GM06990 (cell line): ENCODE measurements at places on chromosomes 16 and 17.

GRCh38 chr17:45745601-45746494 lies 38.3 kb upstream of the CRHR1 start:
- DNase-seq, result no peak

GRCh38 chr16:86199871-86200695 lies 301.1 kb downstream of the IRF8 start:
- no peak for DNase-seq

DNA sequence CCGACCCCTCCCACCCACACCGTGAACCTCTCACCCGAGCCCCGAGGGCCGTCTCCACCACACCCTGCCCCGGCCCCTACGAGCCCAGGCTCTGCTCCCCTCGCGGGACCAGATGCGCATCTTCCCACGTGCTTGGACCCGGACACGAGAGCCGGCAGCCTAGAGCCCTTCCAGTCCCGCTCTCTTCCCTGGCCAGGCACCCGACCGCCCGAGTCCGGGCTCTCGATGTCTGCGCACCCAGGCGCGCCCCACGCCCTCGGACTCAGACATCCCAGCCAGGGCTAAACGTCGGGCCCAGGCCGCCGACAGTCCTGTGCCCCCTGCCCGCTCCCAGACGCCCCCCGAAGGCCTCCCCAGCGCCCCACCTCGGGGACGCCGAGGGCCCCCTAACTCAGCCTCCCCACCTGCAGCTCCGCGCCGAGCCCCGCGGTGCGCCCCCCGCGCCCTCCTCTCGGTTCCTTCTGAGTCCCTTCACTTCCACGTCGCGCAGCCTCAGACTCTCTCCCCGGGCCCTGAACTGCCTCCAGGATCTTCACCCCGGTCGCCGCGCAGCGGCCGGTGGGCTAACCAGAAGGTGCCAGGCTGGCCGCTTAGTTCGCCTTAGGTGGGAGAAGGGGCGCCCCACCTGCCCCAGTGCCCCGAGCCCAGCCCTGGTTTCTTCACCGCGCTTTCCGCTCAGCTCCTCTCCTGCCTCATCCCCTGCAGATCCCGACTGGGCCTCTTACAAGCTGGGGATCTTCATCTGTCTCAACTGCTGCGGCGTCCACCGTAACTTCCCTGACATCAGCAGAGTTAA lies 688 bp downstream of the ADAP2 start:
- peak; percentile 23 for DNase-seq

DNA sequence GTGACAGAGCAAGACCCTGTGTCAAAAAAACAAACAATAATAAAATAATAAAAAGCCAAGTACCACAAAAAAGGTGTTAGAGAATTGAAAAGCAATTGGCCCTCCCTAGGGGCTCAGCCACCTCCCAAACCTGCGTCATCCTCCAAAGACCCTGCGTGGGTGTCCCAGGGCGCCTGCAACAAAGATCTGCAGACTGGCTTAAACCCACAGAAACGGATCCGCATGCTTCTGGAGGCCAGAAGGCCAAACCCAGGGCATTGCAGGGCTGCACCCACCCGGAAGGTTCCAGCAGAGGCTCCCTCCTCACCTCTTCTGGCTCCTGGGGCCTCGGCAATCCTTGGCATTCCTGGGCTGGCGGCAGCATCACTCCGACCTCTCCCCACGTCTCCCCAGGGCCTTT lies 1.5 kb downstream of the ENPP7 start:
- peak; percentile 60 for DNase-seq

GRCh38 chr17:42407289-42407836 lies 15.7 kb downstream of the CAVIN1 start:
- DNase-seq, result no peak

- DNase-seq, result no peak
These were observed 251.1 kb downstream of the SEC14L1 start for GRCh38 chr17:77391668-77392375.

GRCh38 chr17:65774787-65775186 lies 213.3 kb upstream of the AXIN2 start:
- no peak for DNase-seq

DNA sequence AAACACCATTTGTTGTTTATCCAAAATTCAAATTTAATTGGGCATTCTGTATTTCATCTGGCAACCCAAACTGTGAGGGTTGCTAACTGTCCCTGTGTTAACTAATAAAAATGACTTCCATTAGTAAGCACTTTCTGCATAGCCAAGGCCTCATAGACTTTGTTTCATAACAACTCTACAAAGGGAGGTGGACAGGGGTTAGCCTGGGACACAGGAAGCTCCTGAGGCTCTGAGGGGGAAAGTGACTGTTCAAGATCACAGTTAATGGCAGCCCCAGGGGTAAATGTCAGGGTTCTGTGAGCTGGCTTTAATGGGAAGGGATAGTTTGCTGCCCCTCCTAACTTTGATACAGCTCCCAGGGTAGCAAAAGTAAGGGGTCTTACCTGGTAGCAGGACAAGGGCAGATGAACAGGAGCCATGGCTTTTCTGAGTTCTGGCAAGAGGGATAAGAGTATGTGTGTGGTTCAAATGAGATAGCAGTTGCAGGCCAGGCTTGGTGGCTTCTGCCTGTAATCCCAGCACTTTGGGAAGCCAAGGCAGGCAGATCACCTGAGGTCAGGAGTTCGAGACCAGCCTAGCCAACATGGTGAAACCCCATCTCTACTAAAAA lies 2.2 kb downstream of the HEATR9 start:
- DNase-seq, result no peak

DNA sequence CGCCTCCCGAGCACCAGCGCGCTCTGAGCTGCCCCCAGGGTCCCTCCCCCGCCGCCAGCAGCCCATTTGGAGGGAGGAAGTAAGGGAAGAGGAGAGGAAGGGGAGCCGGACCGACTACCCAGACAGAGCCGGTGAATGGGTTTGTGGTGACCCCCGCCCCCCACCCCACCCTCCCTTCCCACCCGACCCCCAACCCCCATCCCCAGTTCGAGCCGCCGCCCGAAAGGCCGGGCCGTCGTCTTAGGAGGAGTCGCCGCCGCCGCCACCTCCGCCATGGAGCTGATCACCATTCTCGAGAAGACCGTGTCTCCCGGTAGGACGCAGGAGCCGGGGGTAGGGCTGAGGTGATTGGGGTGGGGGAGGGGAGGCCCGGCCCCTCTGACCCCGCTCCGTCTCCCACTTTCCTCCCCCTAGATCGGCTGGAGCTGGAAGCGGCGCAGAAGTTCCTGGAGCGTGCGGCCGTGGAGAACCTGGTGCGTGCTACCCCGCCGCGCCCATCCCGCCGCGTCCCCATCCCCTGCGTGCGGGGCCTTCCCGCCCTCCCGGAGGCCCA lies 329 bp downstream of the KPNB1 start:
- no peak for DNase-seq

GRCh38 chr17:79365351-79365750 lies 245.5 kb downstream of the RBFOX3 start:
- DNase-seq, result no peak

GRCh38 chr17:47792979-47793378 lies 28.6 kb downstream of the OSBPL7 start:
- no peak for DNase-seq

- no peak for DNase-seq
These were observed 351 bp upstream of the GDPD1 start for GRCh38 chr17:59219992-59220327.

DNA sequence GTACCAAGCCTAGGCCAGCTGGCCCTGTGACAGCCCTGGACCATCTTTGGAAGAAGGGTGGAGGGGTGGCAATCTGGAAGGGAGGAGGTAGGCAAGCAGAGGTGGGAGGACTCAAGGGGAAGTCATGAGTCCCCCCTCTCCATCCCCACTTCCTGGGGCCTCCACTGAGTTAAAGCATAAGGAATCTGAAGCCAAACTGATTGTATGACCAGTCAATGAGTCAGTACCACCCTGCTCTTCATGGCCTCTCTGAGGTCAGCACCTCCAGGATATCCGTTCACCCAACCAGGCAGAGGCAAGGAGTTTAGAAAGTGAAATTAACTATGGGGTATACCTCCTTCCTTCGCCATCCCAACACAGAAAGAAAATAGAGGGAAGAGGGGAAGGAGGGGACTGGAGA lies 272.7 kb downstream of the SOX9 start:
- DNase-seq, result no peak

- peak; percentile 40 for DNase-seq
These were observed 15.7 kb upstream of the CPPED1 start for GRCh38 chr16:12819126-12820117.

DNA sequence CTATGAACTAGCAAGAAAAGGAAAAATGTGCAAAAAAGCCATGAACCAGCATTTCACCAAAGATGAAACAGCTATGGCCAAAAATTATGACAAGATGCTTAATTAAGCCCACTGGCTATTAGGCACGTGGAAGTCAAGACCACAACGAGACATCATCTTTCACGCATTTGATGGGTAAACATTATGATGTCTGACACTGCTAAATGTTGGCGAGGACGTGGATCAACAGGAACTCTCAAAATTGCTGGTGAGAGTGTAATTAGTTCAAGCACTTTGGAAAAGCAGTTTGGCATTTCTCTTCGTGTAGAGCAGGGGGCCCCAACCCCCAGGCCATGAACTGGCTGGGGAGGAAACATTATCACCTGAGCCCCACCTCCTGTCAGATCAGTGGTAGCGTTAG lies 39.6 kb upstream of the ADGRG1 start:
- DNase-seq, result no peak

GRCh38 chr17:28119560-28119959 lies 77.1 kb downstream of the NLK start:
- no peak for DNase-seq

GRCh38 chr16:83666449-83666848 lies 141.3 kb upstream of the HSBP1 start:
- DNase-seq, result no peak

GRCh38 chr17:16973760-16974540 lies 2.0 kb upstream of the TNFRSF13B start:
- peak; percentile 70 for DNase-seq

- no peak for DNase-seq
These were observed 210.0 kb downstream of the BCAS3 start for GRCh38 chr17:60887614-60888028.

DNA sequence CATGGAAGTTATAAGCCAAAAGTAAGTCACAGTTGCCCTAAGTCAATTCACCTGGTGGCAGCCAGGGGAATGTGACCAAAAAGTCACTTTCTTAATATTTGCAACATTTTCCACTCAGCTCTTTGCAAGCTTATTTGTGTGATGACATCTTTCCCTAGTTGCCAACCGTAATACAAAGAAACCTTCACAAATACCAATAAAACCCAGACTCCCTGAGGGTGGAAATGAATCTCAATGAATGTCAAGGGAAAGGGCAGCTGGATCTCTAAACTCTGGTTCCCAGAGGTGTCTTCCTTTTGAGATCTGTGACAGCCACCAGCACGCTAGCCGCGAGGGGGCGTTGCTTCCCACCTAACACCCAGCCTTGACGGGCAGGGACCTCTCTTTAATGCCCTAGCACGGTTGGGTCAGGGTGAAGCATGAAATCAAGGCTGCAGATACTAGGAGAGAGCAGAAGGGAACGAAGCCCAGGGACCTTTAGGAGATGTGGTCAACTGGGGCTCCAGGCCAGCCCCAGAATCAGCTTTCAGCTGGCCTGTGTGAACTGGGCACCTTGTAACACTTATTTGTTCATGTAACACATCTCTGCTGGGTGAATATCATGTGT lies 82.2 kb downstream of the CMC2 start:
- DNase-seq, result peak; percentile 25

- DNase-seq, result no peak
These were observed 5.9 kb upstream of the SPAG7 start for GRCh38 chr17:4973256-4974114.

- no peak for DNase-seq
These were observed 50.6 kb downstream of the SMPD3 start for GRCh38 chr16:68397710-68398201.

- DNase-seq, result no peak
These were observed 10.6 kb downstream of the RHBDL3 start for GRCh38 chr17:32276171-32276601.
